Hepatocyte (in vitro differentiated cells): ENCODE measurements at places on chromosomes 1 and 21. TPM values are rescaled to one million over a fixed set of nuclear protein-coding genes. Genes with fewer than 3 reads are reported as not detected.

MMP23B gene
- 136 and 184 TPM in 2 replicates for polyA plus RNA-seq

SPATA45 gene
- polyA plus RNA-seq: 0.44 and 0.57 TPM in 2 replicates

DNA sequence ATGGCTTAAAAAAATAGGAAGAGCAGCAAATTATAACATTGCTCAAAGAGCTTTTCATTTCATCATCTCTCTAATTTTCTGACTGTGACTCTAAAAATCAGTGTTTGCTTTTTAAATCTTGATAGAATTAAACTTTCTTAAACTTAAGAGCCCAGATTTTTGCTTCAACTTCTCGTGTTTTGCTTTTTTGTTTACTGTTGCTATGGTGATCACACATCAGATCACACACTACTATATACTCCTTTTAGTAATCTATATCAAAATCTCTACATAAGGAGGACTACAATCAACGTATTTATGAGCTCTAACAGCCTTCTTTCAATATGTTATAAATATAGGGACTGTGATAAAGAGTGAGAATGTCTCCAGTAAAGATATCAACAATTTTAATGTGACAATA, 537.3 kb downstream of the KCNT2 start:
- no peak for DNase-seq

DNA sequence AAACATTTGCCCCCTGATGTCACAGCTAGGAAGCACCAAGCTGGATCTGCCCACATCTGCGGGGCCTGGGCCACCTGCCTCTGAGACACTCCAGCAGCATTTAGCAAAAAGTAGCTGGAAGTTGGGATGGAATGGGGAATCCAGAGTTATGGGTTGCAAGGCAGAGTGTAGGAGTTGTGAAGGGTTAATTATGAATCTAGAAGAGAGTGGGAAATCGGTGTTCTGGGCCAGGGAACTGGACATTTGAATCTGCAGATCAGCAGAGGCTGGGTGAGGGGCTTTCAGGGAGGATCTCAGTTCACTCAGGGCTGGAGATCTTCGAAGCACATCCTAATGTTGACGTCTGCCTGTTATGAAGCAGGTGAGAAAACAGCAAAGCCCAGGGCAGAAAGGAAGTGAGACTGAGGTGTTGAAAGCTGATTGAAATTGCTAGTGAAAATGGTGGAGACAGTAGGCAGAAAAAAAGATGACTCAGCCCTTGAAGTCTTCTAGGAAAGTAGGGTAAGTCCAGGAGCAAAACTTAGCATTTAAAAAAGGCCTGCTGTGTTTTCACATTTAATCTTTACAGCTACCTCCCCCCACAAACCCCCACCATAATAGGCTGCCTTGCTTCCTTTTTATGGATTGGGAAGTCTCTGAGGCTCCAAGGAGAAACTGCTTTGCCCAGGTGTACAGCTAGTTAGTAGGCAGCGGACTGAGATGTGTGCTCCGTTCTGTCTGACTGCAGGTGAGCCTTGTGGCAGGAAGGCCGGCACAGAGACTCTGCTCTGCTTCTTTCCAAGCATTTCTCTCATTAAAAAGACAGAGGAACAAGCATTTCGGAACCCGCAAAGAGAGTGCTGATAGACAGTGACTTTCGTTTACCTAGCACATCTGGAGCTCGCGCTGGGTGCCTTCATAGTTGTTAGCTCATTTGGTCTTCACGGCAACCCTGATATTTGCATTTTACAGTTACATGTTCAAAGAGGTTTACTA, 7.2 kb downstream of the VANGL1 start:
- peak; percentile 26 for DNase-seq

DNA sequence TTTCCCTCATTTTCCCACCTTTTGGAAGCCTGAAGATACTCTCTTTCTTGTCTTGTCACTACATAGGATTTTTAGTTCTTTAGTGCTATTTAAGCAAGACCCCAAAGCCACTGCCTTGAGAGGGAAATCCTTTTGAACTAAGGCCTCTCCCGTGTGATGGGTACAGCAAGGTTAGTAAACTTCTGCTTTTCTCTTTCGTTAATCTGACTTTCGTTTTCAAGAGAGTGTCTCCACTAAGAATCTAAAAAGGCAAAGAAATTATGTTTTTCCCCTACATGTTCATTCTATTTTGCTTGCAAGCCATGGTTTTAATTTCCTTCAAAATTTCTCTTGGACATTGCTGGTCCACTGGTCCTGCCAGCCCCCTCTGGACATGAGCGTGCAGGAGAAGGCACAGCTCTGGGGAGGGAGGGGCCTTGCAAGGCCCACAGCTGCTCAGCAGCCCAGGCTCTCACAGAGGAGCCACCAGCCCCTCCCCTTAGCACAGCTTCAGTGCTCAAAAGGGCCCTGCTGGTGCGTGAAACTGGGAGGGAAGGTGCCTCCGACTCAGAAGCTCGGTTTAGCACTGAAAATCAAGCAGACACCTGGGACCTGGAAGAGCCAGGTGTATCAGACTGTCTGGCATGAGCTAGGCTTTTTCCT, 210.9 kb upstream of the GALNT2 start:
- DNase-seq: no peak
